Left renal pelvis (tissue), 4 donors: ENCODE measurements at places on chromosomes 4 and X.
A peak's percentile ranks its signal among the peaks of the same experiment; 100 is the strongest.

- peak; percentile 24 for DNase-seq
These were observed 886 bp upstream of the NDST3 start for GRCh38 chr4:118033148-118034052.

- no peak for DNase-seq
These were observed 134.5 kb downstream of the ARHGAP6 start for GRCh38 chrX:11531226-11531625.

DNA sequence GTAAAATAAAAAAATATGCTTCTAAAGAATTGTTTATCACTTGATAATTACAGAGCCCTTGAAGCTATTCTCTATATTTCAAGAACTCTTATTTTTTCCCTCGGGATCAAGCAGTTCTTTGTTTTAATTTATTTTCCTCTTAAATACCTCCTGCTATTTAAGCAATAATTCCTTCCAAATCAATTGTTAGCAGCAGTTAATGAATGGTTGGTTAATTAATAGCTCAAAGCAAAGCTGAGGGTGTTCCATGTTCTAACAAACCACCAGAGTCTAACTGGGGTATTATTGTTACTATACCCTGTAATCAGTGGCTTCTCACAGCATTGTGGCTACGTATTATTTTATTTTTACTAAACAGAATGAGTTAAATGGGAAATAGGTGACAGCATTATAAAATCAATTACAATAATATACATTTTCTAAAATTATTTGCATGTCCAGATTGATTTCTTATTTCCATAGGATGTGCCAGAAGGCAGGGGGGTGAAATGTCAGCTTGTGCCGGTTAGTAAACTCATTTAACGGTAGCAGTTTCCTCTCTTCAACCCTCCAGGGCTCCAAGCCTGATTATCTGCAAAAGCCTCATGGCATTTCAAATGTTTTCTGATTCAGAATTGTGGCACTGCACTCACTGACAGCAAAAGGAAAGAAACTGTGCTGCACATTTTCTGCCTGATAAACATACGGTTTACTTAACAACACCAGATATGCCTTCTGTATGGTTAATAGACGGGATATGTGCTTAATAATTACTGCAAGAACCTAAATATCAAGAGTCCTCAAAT, 286.9 kb upstream of the EMCN start:
- no peak for DNase-seq

GRCh38 chr4:182818926-182819730, 98.1 kb downstream of the DCTD start:
- no peak for DNase-seq

- DNase-seq: no peak
These were observed 94.0 kb upstream of the TEX13A start for GRCh38 chrX:105314458-105314857.

- DNase-seq: no peak
These were observed 49.2 kb downstream of the FHIP1A start for GRCh38 chr4:151458148-151458547.

- DNase-seq: peak; percentile 67
These were observed 94.7 kb downstream of the SEL1L3 start for GRCh38 chr4:25767877-25768725.

DNA sequence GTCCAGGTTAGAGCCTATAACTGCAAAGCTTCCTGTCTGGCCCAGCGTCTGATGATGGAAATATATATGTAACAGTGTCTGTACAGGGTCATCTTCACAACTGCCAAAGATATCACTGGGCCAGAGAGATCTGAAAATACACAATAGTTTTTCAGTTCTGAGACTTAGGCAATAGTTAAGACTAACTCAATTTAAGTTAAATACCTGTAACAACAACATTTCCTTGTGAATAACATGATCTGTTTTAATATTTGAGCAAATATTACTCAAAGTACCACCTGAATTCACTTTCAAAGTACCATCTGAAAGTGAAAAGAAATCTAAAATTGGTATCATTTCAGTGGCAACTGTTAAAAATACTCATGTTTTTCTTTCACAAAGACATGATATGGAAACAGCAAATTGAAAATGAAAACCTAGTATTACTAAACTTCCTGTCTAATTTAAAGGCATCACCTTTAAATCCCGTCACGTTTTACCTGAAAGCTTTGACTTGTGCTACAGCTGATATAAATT, 9.6 kb downstream of the ZAR1 start:
- no peak for DNase-seq

GRCh38 chrX:153783378-153784013, 2.7 kb downstream of the SRPK3 start:
- DNase-seq: no peak

DNA sequence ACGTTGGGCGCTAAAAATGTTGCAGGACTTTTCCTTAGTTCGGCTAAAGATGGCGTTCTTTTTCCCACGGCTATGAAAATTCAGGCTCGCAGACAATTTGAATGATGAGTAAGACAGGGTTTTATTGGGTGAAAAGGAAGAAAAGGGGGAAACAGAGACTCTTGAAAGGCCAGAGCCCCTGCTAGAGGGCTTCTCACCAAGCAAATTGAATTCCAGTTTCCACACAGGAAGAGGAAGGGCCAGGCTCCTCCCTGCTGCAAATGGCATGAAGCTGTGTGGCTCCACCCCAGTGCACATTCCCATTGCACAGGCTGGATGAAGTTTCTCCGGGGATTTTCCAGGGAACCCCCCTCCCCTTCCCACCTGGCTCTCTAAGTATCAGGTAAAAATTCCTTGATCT, 210.9 kb downstream of the KLHL4 start:
- DNase-seq: no peak

GRCh38 chr4:34323549-34324320, 1920.6 kb downstream of the ARAP2 start:
- DNase-seq: no peak

- no peak for DNase-seq
These were observed 195.6 kb upstream of the TACR3 start for GRCh38 chr4:103915224-103915869.

DNA sequence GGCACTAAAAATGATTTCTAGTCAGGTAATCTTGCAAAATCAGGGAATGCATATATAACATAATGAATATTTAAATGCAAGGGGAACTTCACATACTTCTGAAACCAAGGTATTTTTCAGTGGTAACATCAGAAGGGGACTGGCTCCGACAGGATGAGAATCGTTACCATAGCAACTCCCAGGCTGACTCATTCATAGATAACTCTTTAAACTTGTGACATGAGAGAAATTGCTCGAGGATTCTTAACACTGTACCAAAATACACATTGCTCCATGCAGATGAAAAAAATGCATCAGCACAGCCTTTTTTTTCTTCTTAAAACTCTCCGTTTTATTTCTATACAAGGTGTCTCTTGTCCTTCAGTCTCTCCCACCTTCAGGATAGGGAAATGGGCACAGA, 114.3 kb downstream of the GABRB1 start:
- DNase-seq: no peak

DNA sequence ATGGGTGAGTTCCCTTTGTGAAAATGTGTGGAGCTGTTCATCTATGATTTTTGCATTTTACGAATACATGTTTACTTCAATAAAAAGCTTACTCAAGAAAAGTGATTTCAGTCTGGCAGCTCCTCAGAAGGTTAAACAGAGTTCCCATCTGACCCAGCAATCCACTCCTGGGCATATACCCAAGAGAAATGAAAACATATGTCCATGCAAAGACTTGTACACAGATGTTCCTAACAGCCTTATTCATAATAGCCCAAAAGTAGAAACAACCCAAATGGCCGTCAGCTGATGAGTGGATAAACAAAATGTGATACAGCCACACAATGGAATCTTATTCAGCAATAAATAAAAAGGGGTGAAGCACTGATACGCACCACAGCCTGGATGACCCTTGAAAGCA, 20.8 kb downstream of the CLCN4 start:
- DNase-seq: no peak

DNA sequence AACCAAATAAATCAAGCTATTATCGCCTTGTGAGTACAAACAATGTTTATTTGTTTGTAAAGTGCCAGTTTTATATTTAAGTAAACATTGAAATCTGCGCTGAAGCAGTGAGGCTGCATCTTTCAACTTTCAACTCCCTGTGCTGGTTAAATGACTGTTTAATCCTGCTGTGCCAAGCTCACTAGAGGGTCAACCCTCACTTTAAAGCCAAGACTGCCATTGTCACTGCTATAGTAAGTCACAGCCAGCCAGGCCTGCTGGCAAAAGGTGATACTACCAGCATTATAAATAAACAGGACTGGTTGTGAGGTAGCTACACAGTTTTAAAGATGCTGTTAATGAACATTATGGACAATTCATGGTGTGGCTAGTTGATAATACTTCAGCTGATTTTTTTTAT, 34.6 kb downstream of the EFHC2 start:
- no peak for DNase-seq

- DNase-seq: peak; percentile 70
These were observed at the start of gene SNCA for GRCh38 chr4:89836897-89837384. SNCA (minus strand) TSS chr4:89837161; CDS start chr4:89835667, 1,494 bp downstream.

- DNase-seq: no peak
These were observed 20.0 kb downstream of the DIAPH2 start for GRCh38 chrX:96704629-96705028.

- DNase-seq: no peak
These were observed 39.3 kb upstream of the PRPS2 start for GRCh38 chrX:12751887-12752286.

GRCh38 chrX:6738518-6739470, 203.9 kb upstream of the VCX3A start:
- no peak for DNase-seq

DNA sequence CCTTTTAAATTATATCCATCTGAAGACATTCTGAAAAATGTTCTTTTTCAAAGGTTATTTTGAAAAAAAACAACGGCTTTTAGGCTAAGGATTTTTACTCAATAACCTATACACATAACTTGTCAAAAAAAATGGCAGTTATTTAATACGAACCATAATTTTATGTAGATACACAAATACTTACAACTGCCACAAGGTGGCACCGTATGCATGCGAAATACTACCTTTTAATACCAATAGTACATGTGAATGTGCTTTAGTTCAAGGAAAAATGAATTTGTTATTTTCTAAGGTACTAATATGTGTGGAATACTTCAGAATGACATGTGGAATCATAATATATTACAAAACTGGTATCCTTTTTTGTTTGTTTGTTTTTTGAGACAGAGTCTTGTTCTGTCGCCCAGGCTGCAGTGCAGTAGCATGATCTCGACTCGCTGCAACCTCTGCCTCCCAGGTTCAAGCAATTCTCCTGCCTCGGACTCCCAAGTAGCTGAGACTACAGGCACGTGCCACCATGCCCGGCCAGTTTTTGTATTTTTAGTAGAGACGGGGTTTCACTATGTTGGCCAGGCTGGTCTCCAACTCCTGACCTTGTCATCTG, 4.6 kb upstream of the MAD2L1 start:
- DNase-seq: no peak

- DNase-seq: no peak
These were observed 35.8 kb upstream of the GAB1 start for GRCh38 chr4:143300860-143301259.

DNA sequence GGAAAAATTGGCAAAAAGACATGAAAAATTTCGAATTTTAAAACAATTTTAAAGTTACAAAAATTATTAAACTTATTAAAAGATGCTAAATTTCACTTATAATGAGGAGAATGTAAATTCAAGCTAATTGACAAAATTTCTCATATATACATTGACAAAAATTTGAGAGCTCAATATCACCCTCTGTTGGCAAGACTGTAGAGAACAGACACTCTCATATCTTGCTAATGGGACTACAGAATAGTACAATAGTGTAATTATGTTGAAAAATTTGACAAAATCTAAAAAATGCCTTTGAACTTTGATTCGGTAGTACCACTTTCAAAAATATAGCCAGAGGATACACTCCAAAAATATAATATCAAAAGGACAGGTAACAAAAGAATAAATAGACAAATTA, 29.8 kb downstream of the DCAF8L2 start:
- DNase-seq: no peak

GRCh38 chrX:79140731-79141130, 3.8 kb upstream of the GPR174 start:
- DNase-seq: no peak
